ENCODE measurements at places on chromosomes 4 and X.

DNA sequence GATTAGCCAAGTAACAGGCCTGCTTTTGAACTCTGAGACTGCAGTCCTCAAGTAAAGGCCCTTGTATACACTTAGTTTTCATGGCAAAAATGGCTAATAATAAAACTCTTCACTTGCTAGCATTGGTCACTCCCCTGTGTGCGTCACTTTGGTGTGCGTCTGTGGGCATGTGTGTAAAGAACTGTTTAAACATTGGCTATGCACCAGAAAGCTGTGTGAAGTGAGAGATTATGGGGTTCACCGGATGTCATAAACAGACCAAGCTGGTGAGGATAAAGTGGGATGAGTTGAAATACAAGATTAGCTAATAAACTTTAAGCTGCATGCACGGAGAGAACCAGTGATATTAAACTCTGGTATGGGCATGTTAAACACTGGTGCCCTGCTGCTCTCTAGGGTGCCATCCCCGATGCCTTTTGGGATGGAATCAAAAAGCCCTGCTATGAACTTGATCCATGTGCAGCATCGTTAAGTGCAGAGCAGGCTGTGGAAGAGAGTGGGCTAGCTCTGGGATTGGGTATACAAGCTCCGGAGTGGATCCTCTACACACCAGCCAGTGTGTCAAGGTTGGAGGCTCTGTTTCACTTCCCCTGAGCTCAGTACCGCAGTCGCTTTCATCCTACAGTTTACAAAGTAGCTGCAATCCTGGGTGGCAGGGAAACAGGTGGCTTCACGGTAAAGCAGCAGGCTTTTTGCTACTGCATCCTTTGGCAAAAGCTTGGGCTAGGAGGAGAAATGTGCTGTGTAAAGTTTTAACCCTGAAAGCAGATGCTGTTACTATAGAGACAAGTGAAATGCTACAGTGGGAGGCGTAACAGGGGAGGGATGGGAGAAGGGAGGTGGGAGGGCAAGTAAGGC lies 108.3 kb upstream of the SLC4A4 start:
- peak; percentile 67 for DNase-seq

- no peak for DNase-seq
Observed at GRCh38 chr4:52704661-52705060, 45.6 kb upstream of the USP46 start.

GRCh38 chr4:93731456-93731855 lies 97.1 kb upstream of the ATOH1 start:
- peak; percentile 31 for DNase-seq

DNA sequence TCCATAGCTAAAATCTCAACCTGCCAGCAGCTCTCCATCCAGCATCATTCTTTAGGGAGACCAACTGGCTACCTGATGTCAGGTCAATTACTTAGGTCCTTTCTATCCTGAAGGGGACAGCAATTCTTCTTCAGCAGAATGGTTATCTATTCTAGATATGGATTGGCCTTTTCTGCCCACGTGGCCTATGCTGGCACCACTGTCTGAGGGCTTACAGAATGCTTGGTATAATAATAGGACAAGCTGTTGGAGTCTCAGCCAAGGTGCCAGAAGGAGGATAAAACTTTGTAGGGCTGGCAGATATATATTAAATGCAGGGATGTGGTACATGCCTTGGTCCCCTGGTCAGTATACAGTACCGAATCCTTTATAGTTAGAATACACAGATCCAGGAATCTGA lies 89.8 kb upstream of the C1GALT1C1 start:
- DNase-seq = no peak

DNA sequence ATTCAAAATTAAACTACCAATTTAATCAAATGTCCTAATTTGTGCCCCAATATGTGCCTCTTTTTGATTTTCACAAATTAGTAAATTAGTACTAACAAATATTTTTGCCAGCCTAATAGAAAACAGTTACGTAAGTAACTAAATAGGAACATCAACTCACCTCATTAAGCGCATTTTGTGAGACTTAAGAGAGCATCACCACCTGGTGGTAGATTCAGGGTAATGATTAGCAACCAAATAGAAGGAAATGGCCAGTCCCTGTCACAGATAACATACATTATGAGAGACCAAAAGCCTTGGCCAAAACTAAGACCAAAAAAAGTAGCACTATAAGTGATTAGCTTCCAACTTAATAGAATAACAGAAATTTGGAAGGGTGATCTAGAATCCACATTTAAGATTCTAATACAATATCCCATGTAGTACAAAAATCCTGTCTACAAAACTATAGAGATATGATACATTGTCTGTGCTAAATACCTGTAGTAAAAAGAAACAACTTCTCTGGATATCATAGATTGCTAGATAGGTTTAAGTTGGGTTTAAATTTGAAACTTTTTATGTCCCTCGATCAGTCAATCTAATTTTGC lies 46.7 kb downstream of the C4orf46 start:
- DNase-seq = peak; percentile 56

GRCh38 chr4:2059046-2059725 lies at the start of gene NAT8L:
TSS of gene NAT8L (plus strand) at chr4:2059327. CDS start at chr4:2059512, 185 bp downstream.
- DNase-seq = peak; percentile 41

DNA sequence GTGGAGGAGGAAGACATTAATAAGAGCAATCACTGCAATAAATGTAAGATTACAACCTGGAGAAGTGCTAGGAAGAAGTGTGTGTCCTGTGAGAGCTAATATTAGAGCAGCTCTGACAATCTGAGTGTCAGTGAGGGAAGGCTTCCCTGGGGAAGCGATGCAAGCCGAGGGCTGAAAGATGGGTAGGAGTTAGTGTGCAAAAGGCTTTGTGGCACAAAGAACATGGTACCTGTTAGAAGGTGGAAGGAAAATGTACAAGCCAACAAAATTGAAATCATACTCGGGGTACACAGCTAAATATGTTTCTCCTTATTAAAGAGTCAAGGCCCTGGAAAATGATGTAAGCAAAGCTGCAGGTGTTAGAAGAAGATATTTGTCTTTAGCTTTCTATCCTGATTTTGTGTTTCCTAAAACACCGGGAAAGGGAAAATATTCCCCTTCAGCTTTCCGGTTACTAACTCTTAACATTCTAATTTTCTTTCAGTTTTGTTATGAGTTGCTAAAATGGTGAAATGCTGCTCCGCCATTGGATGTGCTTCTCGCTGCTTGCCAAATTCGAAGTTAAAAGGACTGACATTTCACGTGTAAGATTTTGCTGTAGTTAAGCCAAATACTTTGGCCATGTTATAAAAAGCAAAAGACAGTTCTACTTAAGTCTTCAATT lies 808 bp downstream of the THAP6 start:
- DNase-seq = peak; percentile 24

- no peak for DNase-seq
Observed at GRCh38 chr4:124044867-124045266, 648.3 kb downstream of the SPRY1 start.

GRCh38 chrX:51608766-51609165 lies 9.9 kb downstream of the CENPVL3 start:
- no peak for DNase-seq

DNA sequence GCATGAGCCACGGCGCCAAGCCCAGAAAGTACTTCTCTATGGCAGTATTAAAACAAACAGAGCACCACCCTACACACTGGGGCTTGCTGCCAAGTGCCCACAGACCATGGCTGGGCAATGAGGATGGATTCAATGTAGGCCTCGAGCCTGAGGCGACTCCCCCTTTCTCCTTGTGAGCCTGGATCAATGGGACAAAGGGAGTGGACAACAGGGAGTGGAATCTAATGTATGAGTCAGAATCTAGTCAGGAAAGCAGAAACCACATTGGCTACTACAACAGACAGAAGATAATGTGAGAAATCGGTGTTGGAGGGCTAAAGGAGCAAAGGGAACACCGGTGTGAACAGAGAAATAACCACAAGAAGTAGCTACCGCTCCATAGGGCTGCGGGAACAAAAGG lies 37.7 kb upstream of the OCIAD2 start:
- DNase-seq = peak; percentile 51

- DNase-seq = no peak
Observed at GRCh38 chr4:79241846-79242245, 84.0 kb downstream of the NAA11 start.

DNA sequence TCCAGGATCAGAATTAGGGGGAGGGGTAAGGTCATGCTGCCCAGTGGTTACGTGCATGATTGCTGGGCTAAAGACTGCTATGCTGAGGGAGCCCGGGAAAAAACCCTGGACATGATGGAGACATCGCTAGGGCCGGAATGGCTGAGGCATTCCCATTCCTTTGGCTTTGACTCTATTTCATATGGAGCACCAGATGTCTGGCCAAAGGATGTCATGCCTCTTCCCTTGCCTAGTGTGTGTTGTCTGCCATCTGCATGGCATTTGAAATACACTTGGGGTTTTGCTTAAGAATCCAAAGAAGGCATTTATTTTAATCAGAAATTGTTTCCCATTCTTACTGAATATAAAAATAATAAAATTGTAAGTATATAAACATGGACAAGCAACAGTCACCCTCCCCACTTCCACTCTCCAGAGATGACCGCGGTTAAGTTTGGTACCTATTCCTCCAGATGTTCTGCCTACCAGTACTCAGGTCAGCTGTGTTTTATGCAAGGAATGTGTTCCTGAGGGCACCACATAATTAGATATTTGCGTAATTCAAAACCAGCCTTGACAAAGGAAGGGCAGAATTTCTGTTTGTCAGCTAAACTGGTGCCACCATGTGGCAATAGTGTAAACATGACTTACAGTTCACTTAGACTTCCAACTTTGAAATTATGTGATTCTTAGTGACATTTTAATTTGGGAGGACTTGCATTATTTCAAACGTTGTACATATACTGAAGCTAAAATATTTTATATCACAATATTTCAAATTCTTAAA lies 105.9 kb downstream of the CT47B1 start:
- DNase-seq = peak; percentile 16

DNA sequence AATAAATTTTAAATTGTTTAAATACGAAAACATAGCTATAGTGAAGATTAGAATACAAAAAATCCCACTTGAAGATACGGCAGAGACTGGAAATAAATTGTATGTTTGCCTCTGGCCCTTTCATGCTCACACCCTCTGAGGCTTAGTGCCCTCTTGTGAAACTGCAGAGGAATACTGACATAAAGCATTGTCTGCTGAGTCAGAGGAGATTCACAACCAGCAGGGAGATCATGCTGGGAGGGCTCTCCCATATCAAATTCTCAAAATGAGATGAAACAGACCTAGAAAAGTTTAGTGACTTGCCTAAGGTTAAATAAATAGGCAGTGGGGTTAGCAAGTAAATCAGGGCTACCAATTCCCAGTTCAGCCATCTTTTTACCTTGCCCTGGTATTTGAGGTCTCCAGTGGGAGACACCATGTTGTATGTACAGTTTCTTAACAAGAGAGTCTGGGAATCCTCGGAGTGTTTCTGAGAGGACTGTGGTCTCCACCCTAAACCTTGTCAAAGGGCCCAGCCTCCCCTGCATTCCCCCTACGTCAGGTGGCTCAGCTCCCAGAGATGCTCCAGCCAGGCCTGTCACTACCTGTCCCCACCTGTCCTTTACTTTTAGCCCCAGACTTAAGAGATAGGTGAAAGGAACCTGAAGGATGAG lies 581.4 kb upstream of the DIPK2B start:
- no peak for DNase-seq

- DNase-seq = no peak
Observed at GRCh38 chr4:1956631-1957030, 52.1 kb downstream of the NELFA start.

DNA sequence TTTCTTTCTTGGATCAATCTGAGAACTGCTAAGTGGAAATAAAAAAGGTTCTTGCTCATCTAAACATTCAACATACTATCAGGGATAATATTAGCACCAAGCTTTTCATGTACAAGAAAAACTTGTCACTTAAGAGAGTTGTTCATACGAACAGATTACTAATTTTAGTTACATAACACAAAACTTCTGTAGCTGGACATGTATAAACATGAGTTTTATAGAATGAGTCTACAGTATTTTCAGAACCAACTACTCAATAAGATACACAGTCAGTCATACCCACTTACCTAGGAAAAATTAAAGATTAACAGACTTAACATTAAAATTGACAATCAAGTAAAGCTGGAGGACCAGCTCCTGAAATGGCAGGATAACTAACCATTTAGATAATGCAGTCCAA lies 540.1 kb upstream of the FAM241A start:
- no peak for DNase-seq

DNA sequence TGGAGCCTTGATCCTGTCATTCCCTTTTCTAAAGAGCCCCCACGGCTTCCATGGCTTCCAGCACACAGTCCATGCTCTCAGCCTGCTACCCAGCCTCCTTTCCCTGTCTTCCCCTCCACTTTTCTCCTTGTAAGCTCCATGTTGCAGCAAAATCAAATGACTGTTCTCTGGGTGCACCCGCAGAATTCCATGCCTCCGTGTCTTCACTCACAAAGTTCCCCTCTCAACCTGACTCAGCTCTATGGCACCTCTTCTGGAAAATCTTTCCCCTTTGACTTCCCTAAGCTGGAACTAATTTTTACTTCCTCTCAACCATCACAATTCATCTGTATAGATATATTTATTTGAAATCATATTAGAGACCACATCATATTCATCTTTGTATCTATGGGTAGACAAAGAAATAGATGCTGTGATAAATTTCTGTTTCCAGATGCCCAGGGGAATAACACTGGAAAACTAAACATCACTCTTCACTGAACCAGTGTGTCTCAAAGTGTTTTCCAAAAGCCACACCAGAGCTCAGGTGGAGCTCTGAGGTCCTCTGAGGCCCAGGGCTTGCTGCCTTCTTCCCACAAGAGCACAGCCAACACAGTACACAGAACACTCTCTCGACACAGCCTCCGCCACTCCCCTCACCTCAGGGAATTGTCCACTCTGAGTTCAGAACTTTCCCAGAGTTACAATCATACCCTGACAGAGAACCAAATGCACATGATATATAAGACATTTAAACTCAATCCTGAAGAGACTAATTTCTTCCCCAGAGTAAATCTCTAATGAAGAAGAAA lies 3.3 kb downstream of the SETD7 start:
- DNase-seq = no peak

DNA sequence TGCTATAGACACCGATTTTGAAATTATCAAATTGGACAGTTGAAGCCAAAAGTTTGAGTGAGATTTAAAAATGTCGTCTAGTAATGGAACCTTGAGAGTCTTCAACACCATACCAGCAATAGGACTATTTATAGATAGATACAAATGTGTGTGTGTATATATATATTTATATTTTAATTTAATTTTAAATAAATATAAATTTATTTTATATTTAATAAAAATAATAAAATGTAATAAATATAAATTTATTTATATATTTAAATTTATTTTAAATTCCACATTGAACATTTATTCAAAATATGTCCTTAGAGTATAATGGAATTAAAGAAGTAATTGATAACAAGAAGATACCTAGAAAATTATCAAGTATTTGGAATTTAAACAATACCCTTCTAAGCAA lies 221.9 kb upstream of the CXXC4 start:
- no peak for DNase-seq

GRCh38 chrX:4805502-4805901 lies 1092.1 kb upstream of the PRKX start:
- DNase-seq = no peak

- no peak for DNase-seq
Observed at GRCh38 chrX:70255452-70255851, 4.6 kb downstream of the P2RY4 start.

DNA sequence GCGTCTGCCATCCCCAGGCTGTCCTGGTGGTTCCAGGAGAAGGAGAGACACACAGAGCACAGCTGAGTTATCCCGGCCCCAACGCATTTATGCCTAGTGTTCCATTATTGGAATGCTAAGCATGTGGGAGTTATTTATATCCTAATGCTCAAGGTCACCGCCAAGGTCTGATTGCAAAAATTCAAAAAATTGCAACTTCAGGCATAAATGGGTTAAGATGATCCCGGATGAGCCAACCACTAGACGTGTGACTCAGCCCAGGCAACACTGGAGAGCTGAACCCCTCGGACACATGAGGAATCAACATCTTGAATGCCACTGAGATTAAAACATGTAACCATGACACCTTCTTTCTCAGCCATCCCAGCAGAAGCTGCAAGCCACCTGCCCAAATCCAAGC lies 3.8 kb upstream of the ZCCHC4 start:
- no peak for DNase-seq

Measured in small intestine (tissue), 16 donors.